ENCODE measurements at places on chromosomes 1 and 21.

DNA sequence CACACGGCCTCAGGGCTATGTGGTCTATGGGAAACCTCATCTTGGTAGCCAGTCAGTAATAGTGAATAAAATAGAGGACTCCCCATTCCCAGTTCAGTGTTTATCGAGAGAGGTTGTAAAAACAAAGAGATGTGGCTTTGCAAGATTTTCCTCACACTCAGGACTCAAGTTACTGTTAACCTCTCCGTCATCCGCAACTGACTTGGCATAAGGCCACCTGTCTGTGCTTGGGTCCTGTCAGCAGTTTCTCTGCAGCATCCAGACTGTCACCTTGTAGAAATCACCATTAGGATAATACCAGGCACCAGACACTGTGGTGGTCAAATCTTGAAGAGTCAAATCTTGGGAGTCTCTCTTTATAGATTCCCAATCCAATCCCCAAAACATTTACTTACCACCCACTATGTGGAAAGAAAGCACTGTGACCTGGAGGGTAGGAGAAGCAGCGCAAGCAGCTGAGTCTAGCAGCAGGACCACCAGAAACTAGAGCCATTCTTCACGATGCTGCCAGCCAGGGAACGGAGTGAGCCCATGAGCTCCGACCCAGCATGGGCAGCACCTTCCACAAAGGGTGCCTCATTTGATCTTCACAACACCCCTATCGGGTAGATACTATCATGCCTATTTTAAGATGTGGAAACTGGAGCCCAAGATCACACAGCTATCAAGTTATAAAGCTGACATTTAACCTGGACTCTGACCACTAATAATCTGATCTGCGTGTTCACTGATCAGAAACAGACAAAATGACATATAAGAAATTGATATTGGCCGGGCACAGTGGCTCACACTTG lies 5.6 kb upstream of the GPR25 start:
- peak; percentile 33 for DNase-seq

DNA sequence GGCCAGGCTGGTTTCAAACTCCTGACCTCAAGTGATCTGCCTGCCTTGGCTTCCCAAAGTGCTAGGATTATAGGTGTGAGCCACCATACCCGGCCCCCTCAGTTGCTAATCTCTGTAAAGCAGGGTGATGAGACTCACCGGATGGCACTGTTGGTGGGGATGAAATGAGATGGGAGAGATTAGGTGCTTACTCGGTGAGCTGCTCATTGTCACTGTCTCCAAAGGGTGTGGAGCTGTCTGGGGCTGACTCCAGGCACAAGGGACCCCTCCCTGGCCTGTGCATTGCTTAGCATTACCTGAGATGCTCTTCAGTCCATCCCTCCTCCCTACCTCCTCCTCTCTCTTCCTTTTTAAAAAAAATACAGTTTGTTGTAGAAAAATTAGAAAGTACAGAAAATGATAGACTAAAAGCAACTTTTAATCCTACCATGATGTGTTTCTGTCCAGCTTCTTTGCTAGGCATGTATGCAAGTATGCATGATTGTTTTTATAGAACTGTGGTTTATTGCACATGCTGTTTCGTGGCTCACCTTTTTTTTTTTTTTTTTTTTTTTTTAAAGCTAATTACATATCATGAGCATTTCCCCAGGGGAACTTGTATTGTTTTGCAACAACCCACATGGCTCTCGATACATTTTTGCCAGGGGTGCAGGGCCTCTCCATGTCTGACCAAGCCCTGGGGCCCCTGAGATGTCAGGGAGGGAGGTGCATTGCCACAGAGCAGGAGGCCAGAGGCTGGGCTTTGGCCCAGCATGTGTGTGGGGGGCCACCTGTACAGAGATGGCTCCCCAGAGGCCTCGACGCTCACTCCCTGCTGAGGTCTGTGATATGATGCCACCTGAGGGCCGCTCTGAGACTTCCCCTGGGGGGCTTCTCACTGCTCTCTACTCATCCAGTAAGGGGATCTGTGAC lies 55.4 kb downstream of the ARHGEF10L start:
- DNase-seq, result no peak

DNA sequence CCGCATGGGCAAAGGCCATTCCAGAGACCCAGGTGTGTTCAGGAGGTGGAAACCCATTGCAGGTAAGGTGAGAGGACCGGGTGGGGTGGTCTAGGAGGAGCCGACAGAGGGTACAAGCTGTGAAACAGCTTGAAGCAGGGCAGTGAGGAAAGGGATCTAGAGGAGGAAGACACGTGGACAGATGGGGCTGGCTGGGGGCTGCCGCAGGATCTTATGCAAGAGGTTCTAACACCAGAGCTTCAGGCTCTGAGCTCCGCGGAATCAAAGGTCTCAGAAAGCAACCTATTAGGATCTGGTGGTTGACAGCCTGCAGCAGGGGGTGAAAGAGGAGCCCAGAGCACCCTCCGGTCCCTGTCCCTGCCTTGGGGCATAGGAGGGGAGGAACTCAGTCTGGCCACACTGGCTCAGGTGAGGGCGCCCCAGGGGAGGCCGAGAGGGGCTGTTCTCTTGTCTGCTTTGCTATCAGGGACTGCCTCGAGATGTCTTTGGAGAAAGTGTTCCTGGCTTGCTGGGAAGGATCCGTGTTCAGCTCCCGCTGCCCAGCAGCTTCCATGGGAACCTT lies 1.9 kb downstream of the TFF1 start:
- DNase-seq, result no peak

GRCh38 chr1:8911416-8912309 lies 33.2 kb upstream of the ENO1 start:
- no peak for DNase-seq

- no peak for DNase-seq
Observed at GRCh38 chr1:233252441-233252840, 43.1 kb downstream of the PCNX2 start.

GRCh38 chr1:178916448-178917174 lies 45.7 kb upstream of the ANGPTL1 start:
- DNase-seq, result no peak

DNA sequence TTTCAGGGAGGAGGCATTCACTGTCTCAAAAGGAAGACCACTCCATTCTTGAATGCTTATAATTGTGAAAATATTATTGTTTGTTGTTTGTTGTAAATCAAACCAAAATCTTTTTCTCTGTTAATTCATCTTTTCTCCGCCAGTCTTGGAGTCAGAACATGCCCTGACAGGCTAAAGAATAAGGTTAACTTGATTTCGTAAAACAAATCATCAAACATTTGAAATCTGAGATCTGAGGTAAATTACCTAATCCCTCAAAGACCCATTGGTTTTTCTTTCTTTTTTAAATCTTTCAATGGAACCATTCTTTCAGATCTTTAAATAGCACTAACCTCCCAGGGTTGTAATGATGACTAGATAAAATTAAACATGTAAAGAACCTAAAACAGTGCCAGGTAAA lies 430.1 kb upstream of the PTBP2 start:
- no peak for DNase-seq

GRCh38 chr21:27614231-27614630 lies 647.3 kb upstream of the ADAMTS5 start:
- no peak for DNase-seq

GRCh38 chr21:42032266-42032665 lies 22.1 kb upstream of the ZBTB21 start:
- no peak for DNase-seq

- no peak for DNase-seq
Observed at GRCh38 chr1:203539831-203540546, 46.0 kb downstream of the OPTC start.

DNA sequence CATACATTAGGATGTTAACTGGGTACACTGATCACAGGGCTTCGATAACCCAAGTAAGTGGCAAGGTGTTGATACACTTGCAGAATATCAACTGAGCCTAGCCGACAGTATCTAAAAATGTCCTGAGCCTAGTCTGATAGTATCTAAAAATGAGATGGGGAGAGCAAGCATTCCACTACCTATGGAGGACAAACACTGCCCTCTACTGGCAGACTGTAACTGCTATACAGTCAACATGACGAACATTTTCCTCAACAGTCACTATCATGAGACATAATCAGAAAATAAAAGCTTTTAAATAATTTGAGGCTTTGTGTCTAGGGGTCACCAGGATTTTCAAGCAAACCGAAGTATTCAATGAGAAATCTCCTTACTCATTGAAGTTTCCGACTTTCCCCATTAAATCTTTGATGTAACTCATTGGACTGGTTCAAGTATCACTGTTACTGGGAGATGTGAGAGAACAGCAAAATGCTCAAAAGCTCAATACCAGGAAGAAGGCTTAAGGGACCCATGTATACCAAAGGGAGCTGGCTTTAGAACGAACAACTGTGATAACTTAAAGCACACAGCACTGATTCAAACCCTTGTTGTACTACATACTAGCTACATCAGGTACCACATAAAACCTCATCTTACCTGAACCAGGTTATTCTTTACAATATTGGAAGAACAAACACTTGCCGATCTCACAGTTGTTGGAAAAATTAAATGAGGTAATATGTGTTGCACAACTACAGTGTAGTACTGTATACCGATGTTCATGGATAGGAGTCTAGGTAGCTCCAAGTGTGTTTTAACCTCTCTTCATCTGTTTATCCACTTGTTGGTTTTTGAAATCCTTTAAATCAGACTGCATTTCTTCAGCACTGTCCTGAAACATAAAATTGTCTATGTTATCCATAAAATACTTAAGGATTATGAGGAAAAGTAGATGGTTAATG lies 31.1 kb upstream of the SLC45A3 start:
- DNase-seq, result peak; percentile 80

DNA sequence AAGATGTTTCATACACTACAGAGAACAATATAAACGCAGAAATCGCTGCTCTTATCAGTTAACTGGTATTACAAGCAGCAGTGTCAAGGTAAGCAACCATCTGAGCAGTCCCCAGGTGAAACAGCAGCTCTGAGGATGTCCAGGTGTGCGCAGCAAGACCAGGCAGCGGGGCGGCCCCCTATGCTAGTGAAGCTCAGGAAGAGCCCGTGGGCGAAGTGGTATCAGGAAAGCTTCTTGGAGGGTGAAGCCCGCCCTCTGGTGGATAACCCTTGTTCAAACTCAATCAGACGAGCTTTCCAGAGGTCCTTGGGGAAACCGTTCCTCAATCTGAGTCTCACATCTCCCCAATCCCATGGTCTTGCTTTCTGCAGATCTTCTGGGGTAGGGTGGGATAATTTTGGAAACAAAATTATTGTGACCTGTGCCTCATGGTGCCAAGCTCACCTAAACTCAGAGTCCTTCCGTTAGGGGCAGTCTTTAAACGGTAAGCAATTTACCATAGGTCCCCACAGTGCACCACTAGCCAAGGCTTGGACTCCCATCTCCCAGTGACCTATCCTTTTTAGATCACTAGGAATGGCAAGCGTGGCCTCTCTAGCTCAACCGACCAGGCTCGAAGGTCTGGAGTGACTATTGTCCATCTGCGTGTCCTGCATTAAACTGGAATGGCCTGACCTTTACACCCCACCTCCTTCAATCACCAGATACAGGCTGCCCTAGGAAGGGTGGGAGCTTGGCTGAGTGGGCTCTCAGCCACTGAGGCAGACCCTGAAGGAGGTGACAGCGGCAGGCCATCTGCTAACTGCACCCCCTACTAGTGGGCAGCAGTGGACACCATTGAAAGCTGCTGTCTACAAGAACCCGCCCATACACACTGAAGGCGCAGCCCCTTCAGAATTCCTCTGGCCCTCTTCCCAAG lies 13.6 kb upstream of the FAM110D start:
- peak; percentile 83 for DNase-seq

GRCh38 chr1:201779351-201779880 lies 49.5 kb upstream of the IPO9 start:
- DNase-seq, result no peak
